MM.1S (cell line): ENCODE measurements at places on chromosomes 4 and X.

DNA sequence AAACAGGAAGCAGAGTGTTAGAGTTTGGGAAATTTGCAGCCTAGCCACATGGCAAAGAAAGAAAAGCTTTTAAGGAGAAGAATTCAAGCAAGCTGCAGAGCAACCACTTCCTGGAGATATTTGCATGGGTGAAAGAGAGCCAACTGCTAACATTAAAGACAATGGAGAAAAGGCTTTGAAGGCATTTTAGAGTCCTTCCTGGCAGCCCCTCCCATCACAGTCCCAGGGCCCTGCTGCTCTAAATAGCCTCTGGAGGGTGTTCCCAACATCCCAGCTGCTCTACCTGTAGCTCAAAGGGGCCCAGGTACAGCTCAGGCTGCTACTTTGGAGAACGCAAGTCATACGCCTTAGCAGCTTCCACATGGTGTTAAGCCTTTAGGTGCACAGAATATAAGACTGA is 235.9 kb upstream of the FMR1 start:
- DNase-seq, result no peak

GRCh38 chr4:138562544-138562991 is 320.4 kb upstream of the SLC7A11 start:
- peak; percentile 31 for DNase-seq

DNA sequence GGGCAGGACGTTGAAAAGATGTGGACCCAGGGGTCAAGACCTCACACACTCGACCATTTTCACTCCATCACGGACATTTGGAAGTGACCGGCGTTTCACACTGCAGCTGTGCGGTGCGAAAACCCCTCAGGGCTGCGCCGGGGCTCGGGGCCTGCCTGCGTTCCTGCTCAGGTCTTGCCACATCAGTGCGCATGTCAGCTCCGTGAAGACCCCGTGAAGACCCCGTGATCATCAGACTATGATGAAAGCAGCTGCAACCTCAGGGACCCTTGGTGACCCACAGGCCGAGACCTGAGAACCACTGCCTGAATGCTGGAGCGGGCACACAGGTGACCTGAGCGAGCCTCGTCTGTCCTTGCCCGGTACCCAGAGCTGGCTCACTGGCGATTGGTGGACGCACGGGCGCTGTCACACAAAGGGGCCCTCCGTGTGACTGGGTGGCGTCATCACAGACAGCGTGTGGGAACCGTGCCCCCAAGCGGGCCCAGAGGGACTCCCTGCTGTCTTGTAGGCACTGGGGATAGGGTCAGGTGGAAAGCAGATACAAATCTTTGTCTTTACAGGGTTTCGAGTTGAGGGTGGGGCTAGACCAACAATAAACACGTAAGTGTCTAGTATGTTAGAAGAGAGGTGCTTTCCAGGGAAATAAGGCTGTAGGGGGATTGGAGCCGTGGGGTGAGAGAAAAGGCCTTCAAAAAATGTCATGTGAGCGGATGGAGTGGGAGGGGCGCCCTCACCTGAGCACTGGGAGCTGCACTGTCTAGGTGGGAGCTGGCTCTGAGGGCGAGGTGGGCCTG is 12.7 kb downstream of the MSANTD1 start:
- DNase-seq, result no peak

- DNase-seq, result peak; percentile 59
Measured at GRCh38 chr4:159027535-159027934, 75.3 kb upstream of the RAPGEF2 start.

DNA sequence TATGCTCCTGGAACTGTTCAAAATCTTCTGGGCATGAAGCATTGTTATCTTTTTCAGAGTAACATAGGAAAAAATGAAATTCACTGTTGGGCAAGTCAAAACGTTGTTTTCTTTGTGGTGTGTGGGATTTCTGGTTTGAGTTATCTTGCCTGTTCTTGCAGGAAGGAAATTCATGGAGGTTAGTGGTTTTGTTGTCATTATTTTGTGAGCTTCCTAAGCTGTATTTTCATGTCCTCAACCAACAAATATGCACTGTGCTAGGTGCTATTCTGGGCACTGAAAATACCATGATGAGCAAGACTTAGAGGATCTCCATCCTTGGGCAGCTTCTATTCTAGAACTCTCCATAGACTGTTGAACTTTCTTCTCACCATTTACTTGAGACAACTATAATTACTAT is 16.9 kb downstream of the SPINK2 start:
- peak; percentile 43 for DNase-seq

DNA sequence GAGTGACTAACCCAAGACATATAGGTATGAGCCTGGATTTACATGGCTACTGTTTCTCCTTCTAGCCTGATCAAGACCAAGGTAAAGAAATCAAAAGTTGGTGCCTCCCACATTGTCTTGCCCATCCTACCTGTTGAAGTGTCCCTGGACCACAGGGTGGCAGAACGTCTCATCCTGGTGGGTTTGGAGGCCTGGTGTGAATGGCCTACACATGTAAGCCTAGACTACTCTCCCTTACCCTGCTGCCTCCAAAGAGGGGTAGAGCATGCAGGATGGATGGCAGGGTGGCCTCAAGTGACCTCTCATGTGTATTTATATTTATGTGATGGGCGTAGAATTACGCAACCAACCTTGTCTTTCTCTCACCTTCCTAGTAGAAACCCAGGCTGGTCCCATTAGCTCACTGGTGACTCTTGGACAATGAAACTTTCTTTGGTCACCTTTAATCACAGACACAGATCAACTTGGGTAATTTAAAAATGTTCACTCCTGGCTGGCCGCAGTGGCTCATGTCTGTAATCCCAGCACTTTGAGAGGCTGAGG is 73.3 kb upstream of the SOD3 start:
- no peak for DNase-seq

- DNase-seq, result no peak
Measured at GRCh38 chr4:7044137-7044930, 1.2 kb downstream of the TADA2B start.

- DNase-seq, result no peak
Measured at GRCh38 chrX:100850317-100850716, 23.8 kb downstream of the NOX1 start.

GRCh38 chr4:24322995-24323394 is 261.4 kb downstream of the DHX15 start:
- DNase-seq, result no peak

DNA sequence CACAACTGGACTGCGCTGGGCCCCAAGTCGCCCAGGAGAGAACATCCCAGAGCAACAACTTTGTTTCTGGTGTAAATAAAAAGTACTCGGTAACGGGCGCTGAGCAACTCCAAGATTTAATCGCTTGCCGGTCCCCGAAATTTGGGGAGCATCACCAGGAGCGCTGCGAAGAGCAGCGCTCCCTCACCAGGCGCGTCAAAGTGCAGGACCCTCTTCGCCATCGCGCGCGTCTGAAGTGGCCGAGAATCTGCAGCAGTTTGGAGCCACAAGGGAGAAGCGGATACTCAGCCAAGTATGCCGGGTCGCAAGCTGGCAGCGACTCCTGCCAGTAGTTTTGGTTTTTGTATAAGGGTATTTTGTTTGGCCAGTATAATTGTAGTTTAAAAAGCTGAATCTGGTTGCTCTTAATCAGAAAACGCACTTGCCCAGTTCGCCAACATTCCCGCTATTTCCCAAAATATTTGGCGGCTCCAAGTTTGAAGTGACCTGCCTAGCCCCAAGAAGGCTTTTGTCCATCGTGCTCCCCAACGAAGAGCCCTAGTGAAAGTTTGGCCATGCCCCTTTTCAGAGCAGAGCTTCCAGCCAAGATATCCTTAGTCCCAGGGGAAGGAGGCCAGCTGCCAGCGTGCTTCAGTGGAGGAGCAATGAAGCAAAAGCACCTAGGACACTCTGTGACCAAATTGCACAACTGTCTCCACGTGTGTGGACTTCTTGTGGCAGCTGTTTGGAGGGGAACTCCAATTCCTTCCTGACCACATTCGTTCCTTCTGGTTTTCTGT is 557 bp upstream of the KDR start:
- DNase-seq, result no peak

GRCh38 chr4:82629238-82630000 is 67.6 kb upstream of the TMEM150C start:
- DNase-seq, result no peak

- peak; percentile 16 for DNase-seq
Measured at GRCh38 chr4:104531390-104531789, 36.7 kb upstream of the CXXC4 start.

DNA sequence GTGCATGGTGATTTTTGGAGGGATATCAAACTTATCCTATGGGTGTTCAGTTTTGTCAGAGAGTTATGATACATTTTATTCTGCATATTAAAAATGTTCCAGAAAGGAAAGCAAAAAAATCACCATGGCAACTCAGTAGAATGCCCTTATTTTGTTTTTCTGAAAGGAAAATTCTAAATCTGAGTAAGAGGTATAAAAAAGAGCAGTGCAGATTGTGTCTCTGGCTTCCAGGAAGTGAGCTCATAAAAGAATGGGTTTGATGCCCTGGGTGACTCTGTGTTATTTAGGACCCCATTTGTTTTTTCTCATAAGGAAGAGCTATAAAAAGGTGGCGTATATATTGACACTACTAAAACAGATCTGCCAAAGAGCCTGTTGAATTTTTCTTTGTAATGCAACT is 128.8 kb downstream of the UCHL1 start:
- DNase-seq, result no peak

GRCh38 chrX:123223859-123224258 is 39.8 kb downstream of the GRIA3 start:
- no peak for DNase-seq

DNA sequence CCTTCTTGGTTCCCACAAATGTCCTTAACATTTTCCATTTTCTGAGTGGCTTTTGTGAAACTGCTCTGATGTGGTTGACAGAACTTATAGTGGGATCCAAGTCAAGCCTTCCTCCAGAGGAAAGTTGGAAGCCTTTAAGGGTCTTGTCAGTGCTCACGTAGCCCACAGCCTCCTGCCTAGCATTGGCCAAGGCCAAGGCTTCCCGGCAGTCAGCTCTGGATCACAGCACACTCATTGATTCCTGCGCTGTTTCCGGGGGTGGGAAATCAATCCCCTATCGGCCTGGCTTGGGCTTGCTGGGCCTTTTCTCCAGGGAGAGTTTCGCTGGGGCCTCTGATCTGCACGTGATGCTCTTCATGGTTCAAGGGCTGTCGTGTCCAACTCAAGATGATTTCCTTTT is 76.1 kb downstream of the SLC9A6 start:
- DNase-seq, result no peak

- DNase-seq, result no peak
Measured at GRCh38 chr4:7822877-7823276, 116.8 kb downstream of the AFAP1 start.

DNA sequence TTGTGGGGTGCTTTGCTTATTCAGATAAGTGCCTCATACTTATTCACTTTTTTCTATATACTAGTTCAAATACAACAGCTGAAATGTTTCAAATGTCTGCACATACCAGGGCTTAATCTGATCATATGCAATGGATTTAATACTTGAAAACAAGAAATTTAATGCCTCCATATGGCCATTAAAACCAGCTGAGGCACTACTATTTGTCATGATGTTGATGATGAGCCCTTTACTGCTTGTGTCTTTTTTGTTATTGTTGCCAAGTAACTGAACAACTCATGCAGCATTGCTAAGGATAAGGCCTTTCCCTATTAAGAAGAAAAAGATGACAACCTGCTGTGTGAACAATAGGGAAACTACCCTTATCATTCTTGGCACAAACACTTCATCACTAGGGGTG is 52.5 kb downstream of the MAGEB10 start:
- no peak for DNase-seq

- no peak for DNase-seq
Measured at GRCh38 chr4:178556796-178557195, 1114.6 kb upstream of the AGA start.

DNA sequence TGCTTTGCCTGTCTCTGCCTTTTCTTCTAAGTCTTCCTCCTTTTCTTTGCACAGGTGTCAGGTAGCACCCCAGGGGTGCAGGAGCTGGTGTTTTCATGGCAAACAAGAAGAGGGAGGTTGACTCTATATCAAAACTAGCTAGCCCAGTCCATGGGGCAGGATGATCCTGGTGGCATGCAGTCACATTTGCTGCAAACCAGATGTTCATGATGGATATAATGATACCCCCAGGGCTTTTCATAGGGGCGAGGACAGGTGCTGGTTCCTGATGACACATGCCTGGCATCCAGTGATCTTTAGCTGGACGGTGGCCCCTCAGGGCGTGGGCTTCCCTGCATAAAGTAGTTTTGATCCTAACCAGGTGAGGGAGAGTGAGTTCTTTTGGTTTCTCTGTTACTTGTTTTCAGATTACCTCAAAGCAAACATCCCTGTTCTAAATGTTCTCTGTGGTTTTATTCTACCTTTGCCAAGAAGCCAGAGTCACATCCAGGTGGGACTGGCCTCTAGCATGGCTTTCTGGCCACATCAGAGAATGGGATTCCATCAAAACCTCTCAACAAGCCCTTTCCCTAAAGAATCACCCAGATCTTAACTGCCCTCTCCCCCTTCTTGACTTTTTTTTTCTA is 11.2 kb upstream of the UBA6 start:
- no peak for DNase-seq

GRCh38 chr4:98838531-98838930 is 90.4 kb downstream of the EIF4E start:
- DNase-seq, result no peak

GRCh38 chr4:41590591-41590990 is 52.6 kb downstream of the LIMCH1 start:
- no peak for DNase-seq

DNA sequence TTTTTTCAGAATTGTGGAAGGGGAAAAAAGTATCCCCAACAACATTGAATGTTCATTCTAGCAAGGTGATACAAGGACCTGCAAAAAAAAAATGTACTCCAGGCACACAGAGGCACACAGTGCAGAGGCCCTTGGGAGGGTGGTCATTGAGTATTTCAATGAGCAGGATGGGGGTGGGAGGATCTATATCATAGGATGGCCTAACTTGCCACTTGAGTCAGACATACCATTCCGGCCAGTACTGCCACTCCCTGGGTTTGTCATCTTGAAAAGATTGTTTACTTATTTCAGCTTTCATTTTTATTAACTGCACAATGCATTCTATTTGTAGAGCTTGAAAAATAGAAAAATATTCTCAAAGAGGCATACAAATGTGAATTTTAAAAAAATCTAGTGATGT is 18.7 kb downstream of the ZNF595 start:
- no peak for DNase-seq

DNA sequence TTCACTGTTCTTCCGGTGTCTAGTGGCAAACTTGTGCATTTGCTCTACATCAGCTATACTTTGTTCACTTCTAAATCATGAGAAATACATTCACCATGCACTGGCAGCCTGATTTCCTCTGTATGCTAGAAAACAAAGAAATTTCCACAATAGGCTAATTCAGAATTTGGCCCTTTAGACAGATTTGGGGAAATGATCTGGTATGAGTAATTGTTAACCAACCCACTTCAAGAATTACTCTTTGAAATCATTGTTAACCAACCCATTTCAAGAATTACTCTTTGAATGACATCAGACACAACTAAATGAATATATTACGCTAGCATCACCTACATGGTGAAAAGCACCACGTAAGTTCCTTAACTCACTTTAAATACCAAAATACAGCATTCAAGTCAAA is 14.6 kb downstream of the APBB2 start:
- no peak for DNase-seq

DNA sequence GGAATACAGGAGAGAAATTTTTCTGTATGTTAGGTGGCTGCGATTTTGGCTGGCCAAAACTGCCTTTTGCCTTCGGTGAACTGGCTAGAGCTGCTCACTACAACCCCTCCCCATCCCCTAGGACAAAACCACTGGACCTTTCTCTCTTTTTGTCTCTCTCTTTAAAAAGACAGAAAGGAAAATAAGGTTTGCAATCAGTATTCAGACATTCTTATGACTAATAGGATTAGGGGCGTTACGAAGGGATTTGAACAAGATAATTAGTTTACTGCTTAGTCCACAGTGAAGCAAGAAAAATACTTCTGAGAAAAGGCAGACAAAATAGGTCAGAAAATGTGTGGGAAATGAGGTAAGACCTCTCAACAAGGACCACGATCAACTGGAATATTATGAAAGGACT is 180.4 kb downstream of the SLIT2 start:
- DNase-seq, result no peak
